ENCODE measurements at places on chromosomes 4 and X.

- no peak for DNase-seq
Measured at GRCh38 chr4:1204286-1204827, 32.0 kb upstream of the SPON2 start.

- DNase-seq = no peak
Measured at GRCh38 chr4:26530099-26530498, 39.8 kb upstream of the CCKAR start.

DNA sequence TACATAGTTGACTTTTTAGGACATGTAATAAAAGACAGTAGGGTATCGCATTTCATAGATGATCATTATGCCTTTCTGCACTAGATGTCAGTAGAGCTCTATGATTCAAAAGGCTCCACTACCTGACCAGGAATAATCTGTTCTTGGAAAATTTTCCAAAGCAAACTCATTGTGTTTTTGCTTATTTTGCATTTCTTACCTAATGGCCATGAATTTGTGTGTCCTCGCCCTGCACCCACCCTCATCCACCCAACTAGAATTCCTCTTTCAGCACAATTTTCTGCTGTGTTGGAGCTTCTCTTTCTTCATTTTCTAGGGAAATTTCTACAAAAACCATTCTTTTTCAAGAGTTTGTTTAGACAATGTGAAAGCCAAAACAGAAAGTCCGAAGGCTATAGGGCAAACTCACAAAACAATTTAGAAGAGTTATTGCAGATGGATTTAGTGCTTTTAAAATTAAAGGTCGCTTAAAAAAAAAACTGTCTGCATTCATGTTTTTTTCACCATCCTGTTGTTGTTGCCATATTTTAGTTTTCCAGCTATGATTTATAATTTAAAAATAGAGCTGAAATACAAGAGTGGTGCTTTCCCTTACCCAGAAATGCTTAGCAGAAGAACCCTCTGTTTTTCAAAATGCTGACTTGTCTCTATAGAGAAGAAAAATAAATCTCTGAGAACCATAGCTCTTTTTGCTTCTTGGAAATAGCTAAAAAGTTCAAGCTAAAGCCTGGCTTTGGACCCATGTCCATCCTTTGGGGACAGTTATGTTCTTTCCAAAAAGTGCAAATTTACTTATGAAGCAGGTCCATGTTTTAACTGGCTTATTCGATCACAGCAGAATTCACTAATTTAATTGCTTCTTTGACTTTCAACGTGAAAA is 183.7 kb downstream of the SPATA18 start:
- DNase-seq = no peak

GRCh38 chrX:138885886-138886285 is 174.4 kb upstream of the FGF13 start:
- DNase-seq = no peak

GRCh38 chr4:105661028-105661427 is 47.5 kb downstream of the INTS12 start:
- no peak for DNase-seq

Measured in ascending aorta (tissue), 2 donors.